ENCODE measurements at places on chromosomes 4 and X. TPM values are rescaled to one million over a fixed set of nuclear protein-coding genes. Genes with fewer than 3 reads are reported as not detected.

- no peak for DNase-seq
Measured at GRCh38 chrX:53257166-53257565, 24.2 kb downstream of the IQSEC2 start.

DNA sequence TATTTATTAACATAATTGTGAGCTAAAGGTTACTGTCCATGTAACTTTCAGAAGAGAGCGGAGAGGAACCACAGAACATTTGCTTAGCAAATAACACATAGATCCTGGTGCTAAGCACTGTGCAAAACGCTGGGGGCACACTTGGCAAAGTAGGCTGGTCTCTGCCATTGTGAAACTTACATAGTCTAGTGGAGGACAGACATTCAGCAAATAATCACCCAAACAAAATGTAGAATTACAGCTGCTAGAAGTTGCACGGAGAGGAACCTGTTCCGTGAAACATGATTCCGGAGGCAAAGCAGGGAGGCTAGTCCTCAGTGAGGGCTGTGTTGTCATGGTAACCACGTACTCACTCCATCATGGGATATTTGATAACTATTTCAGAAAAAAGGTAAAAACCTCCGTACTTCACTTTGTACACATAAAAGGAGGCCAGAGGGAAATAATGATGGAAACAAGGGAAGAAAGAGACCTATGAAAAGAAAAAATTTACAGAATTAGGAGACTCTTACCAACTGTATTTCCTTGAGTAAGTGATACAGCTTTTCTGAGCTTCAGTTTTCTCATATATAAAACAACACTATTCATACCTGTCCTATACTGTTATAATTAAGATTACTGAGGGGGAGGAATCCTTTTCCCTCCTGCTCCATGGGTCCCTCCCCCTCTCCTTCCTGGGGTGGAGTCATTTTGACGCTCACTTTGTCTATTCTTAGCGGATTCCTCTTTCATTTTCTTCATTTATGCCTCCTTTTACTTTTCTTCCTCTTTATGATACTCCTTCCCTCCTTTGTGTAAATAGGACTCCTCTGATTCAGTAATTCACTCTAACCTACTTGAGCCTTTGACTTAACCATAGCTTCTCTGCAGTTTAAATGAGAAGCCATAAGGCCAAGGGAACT is 825 bp upstream of the RASGEF1B start:
- peak; percentile 87 for DNase-seq

GRCh38 chr4:945274-946102 is 13.2 kb downstream of the TMEM175 start:
- no peak for DNase-seq

GRCh38 chr4:14348506-14348905 is 653.8 kb upstream of the CPEB2 start:
- no peak for DNase-seq

DNA sequence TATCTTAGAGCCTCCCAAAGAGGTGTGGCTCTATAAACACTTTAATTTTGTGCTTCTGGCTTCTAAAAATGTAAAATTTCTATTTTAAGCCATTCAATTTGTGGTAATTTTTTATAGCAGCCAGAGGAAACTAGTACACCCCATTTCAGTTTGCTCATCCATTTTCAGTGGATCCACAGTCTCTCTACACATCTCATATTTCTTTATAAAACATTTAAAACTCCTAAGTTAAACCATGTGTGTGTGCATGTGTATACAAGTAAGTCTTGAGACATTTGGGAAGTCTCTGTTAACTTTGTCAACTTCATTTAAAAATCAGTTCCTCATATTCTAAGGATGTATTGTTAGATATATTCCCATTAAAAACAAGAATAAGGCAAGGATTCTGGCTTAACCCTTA is 273.2 kb downstream of the IL15 start:
- DNase-seq, result no peak

GRCh38 chr4:165662341-165662740 is 210.7 kb upstream of the TLL1 start:
- no peak for DNase-seq

- no peak for DNase-seq
Measured at GRCh38 chr4:53100501-53101190, 238.5 kb downstream of the RASL11B start.

GRCh38 chrX:32525234-32525633 is 686.1 kb downstream of the DMD start:
- DNase-seq, result no peak

SUPT20HL1 gene
- total RNA-seq, result not detected
